ENCODE measurements at places on chromosomes 1 and 21. TPM values are rescaled to one million over a fixed set of nuclear protein-coding genes. Genes with fewer than 3 reads are reported as not detected.

The ZBTB7B gene
- total RNA-seq = 68.7 TPM

The HEATR1 gene
- total RNA-seq = 34.4 TPM

The NCSTN gene
- 109 TPM for total RNA-seq

The TSSK3 gene
- total RNA-seq = 4.3 TPM

The TCEA3 gene
- 46.3 TPM for total RNA-seq

The DCDC2B gene
- not detected for total RNA-seq

The ADAMTSL4 gene
- 20.0 TPM for total RNA-seq

The TOR3A gene
- total RNA-seq = 33.1 TPM

The SYPL2 gene
- total RNA-seq = 6.7 TPM

The ZNF670 gene
- 2.9 TPM for total RNA-seq

The IQGAP3 gene
- total RNA-seq = 1.7 TPM

The DFFA gene
- total RNA-seq = 33.4 TPM

The MNDA gene
- 8.3 TPM for total RNA-seq

The CLDN17 gene
- not detected for total RNA-seq

The PRRX1 gene
- 8.1 TPM for total RNA-seq

The CHIA gene
- not detected for total RNA-seq

The NBPF12 gene
- 13.3 TPM for total RNA-seq

The PGM1 gene
- total RNA-seq = 40.3 TPM

The OR6N1 gene
- not detected for total RNA-seq

The DUSP10 gene
- 5.3 TPM for total RNA-seq

The PAQR7 gene
- 52.0 TPM for total RNA-seq

The SPRR5 gene
- not detected for total RNA-seq

The SCNM1 gene
- 33.4 TPM for total RNA-seq

The CYP4A11 gene
- 23.0 TPM for total RNA-seq

The CHODL gene
- total RNA-seq = 2.0 TPM

The CCDC27 gene
- total RNA-seq = not detected

The TMEM51 gene
- 48.4 TPM for total RNA-seq

The AGBL4 gene
- total RNA-seq = 2.7 TPM

The SV2A gene
- total RNA-seq = 4.5 TPM

The LDLRAP1 gene
- 26.2 TPM for total RNA-seq

The MRTO4 gene
- total RNA-seq = 24.5 TPM

The RHOU gene
- 22.1 TPM for total RNA-seq

The ZNF695 gene
- 0.44 TPM for total RNA-seq

The BGLAP gene
- total RNA-seq = 1.8 TPM

The SPRR2A gene
- total RNA-seq = 0.60 TPM

The LCE1A gene
- total RNA-seq = not detected

The FAM229A gene
- 9.7 TPM for total RNA-seq

The PDZK1 gene
- 152 TPM for total RNA-seq

The SLC2A5 gene
- total RNA-seq = 6.4 TPM

The LMOD1 gene
- total RNA-seq = 33.3 TPM

The C1orf226 gene
- total RNA-seq = 15.2 TPM

The FAM177B gene
- total RNA-seq = 1.1 TPM

The KRTAP7-1 gene
- not detected for total RNA-seq

The VWA5B1 gene
- 1.4 TPM for total RNA-seq

The KANK4 gene
- total RNA-seq = 0.50 TPM

The RAB3B gene
- 0.72 TPM for total RNA-seq

All from kidney (tissue), 22 donors.